GDM1 (cell line): ENCODE measurements at places on chromosomes 4 and X.

GRCh38 chr4:119517361-119518229, 111.0 kb downstream of the PDE5A start:
- DNase-seq = no peak

- no peak for DNase-seq
Observed at GRCh38 chrX:149221230-149221629, 283.9 kb downstream of the IDS start.

DNA sequence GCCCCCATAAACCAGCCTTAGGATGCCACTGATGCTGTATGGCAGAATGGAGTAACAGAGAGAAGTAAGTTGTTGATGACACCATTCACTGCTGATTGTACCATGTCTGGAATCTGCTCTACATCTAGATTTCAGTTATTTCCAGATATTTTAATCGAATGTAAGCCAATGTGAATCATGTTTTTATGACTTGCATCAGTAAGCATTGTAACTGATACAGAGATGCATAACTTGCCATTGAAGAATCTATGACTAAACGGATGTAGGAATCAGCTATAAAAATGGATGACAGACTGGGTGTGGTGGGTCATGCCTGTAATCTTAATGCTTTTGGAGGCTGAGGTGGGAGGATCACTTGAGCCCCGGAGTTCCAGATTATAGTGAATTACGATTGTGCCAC, 161.0 kb upstream of the GATB start:
- DNase-seq = no peak

DNA sequence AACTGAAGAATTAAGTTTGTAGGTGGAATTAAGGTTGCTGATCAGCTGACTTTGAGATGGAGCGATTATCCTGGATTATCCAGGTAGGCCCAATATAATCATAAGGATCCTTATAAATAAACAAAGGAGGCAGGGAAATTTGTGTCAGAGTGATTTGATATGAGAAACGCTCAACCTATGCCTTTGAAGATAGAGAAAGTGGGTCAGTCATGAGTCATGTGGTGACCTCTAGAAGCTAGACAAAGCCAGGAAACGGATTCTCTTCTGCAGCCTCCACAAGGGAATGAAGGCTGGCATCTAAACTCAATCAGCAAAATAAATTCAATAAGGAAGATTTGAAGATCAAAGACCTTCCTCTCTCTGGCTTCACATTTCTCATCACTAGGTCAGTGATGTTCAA, 41.5 kb upstream of the SMIM10 start:
- DNase-seq = no peak

DNA sequence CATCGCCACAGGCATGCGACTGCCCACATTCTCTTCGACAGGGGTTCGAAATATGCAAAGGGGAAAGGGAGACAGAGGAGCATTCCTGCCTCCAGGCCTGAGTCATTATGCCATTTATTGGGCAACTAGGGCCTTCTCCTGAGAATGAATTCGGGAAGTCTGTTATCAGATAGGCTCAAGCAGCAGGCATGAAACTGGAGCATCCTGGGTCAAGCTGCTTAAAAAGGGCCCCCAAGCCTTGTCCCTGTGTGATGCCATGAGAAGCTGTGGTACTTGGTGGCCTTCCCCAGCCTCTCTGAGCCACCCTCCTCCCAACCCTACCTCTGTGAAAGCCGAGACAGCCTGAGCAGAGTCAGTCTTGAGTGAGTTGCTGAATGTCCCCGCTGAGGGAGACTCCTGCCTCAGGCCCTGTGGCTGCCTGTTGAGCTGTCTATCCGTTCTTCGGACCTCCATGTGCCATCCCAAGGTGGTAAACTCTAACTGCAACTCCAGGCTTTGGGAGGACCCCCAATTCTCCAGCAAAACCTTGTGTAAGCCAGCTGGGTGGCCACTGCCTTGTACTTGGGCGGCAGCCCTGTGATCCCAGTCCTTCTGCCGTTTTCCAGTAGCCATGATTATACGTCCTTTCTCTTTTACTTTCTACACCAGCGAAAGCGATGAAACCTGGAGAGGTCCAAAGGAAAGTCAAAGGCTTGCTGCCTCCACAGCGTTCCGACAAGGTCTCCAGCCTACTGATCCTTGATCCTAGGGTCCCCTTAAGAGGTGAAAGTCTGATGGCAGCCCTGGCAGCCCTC, 37.7 kb downstream of the NBDY start:
- DNase-seq = no peak
